ENCODE measurements at places on chromosomes 16 and 17.

DNA sequence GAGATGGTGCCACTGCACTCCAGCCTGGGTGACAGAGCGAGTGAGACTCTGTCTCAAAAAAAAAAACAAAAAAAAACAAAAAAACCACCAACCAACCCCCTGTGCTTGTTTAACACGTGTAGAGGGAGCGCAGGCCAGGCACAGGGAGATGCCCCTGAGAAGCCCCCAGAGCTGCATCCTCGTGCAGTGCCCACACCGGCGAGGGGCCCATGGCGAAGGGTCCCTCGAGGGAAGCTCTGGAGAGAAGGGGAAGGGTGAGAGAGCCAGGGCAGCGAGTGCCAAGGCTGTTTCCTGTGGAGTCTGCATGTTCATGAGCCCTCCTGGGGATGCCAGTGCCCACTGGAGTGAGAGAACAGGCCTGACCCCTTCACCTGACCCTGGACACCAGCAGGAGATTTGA is 47.8 kb upstream of the GSE1 start:
- no peak for DNase-seq

DNA sequence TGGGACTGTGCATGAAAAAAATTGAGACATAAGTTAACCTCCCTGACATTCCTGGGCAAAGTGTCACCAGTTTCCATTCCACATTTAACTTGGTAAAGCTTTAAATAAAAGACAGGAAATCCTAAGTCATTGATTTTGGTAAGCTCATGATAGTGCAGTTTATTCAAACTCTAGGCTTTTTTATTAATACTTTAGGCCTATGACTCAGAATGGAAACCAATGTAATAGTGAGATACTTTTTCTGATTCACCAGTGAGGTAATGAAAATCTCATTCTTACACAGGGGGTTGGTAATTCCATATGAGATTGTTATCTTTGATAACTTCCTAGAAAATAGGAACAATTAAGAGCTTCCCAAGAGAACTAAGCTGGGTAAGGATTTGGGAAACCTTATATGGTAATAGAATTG is 91.1 kb downstream of the NLK start:
- DNase-seq = no peak

DNA sequence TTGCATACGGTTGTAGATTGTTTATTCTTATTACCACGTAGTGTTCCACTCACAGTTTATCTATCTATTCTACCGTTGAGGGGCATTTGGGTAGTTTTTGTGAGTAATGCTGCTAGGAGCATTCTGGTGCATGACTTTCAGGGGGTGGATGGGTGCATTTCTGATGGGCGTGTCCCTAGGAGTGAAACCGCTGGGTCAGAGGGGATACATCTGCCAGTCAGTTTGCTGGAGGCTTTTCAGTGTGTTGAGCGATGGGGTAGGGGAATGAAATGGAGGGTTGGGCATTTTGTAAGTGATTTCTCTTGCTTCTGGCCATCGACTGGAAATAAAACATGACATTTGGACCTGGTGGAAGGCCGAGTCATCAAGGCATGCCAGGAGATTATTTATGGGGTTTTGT is 17.0 kb upstream of the IRX3 start:
- DNase-seq = no peak

DNA sequence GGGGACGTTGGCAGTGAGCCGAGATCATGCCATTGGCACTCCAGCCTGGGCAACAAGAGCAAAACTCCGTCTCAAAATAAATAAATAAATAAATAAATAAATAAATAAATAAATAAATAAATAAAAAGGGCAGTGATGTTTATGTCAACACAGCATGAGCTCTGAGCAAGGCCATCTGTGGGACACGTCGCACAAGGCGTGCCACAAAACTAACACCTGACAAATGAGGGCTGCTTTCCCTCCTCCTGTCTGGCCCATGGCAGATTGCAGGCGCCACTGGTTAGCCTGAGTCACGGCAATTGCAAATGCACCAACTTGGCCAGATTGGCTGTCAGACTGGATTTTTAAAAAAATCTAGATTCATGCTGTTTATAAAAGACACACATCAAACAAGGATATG is 25.9 kb upstream of the SPNS3 start:
- DNase-seq = no peak

- no peak for DNase-seq
Observed at GRCh38 chr17:19703828-19704613, 12.4 kb downstream of the SLC47A2 start.

DNA sequence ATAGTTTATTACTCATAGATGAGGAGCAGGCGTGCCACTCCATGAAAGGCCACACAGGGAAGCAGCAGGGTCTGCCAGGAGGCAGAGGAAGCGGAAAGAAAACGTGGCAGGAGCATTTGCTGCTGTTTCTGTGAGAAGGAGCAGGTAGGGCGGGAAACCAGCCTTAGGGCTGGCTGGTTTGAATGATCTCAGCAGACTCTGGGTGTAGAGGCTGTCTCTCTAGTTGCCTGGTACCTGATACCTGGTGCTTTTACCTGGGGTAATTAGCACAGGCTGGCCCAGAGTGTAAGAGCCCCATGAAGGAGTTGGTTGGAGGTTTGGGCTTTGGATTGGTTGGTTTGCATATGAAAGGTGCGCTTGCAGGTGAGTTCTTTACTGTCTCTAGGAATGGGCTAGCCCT is 205.0 kb upstream of the CACNG3 start:
- DNase-seq = no peak

DNA sequence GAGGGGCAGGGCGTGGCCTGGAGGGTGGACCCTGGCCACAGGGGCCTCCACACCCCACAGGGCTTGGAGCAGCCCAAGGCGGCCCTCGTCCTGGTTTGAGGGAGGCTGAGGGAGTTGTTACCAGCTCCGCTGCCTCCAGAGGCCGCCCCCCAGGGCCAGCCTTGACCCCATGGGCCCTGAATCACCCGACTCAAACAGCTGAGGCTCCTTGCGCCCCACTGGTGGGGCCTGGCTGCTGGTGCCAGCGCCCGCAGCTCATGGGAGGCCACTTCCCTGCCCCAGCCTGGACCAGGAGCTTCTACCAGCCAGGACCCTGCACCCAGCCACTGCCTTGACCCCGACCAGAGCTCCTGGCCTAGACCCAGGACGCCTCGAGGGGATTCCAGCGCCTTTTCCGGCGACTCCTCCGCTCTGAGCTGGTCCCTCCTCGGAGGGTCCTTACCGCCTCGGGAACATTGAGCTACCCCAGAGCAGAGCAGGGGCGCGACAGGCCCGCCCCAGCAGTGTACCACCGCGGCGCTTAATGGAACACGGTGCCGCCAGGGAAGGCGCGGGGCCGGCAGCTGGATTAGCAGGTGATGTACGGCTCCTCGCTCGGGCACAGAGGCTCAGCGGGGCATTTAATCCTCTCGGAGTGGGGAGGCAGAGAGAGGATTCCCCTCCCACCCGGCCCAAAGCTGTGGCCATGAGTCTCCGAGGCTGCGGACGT is 37.2 kb downstream of the GSE1 start:
- DNase-seq = no peak

GRCh38 chr16:74720579-74720978 is 19.9 kb upstream of the MLKL start:
- no peak for DNase-seq

GRCh38 chr17:55040611-55041010 is 72.0 kb downstream of the STXBP4 start:
- no peak for DNase-seq

- DNase-seq = no peak
Observed at GRCh38 chr16:1920727-1921171, 2.5 kb upstream of the HS3ST6 start.

Data from activated CD4-positive, CD25-positive, alpha-beta regulatory T cell (primary cell).